ENCODE measurements at places on chromosomes 6 and 20. TPM values are rescaled to one million over a fixed set of nuclear protein-coding genes. Genes with fewer than 3 reads are reported as not detected.

DNA sequence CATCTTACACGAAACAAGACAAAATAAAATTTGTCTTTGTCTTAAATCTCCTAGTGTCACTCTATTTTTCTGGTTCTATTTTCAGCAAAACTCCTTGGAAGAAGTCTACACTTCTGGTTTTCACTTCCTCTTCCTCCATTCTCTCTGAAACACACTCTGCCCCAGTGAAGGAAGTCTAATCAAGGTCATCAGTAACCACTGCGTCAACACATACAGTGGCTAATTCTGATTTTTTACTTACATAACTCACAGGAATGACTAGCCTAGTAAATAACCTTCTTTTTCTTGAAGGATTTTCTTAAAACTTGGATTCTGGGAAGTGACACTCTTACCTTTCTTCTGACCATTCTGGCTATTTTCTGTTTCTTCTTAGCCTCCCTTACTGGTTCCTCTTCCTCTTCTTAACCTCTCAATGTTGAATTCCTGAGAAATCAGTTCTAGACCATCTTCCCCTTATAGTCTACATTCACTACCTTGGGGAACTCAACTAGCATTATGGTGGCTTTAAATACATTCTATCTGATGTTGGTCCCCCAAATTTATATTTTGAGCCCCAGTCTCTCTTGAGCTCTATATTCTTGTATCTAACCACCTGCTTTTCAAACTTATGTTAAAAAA lies 37.5 kb downstream of the AIG1 start:
- H3K27ac ChIP-seq, result peak overlapping the region; percentile 38
- no peak for DNase-seq
- peaks cover 7% of the 10 kb centered on the region for H3K4me1 ChIP-seq
- H3K36me3 ChIP-seq, result no peaks in the 10 kb centered on the region

GRCh38 chr20:15789079-15789478 lies 784.2 kb downstream of the KIF16B start:
- no peaks in the 10 kb centered on the region for H3K27me3 ChIP-seq
- no peaks in the 10 kb centered on the region for H3K36me3 ChIP-seq
- no peak overlapping the region for H3K27ac ChIP-seq
- H3K4me3 ChIP-seq, result no peak overlapping the region
- no peaks in the 10 kb centered on the region for H3K4me1 ChIP-seq
- no peak for DNase-seq

Gene DNAH8
- 0.16 TPM for total RNA-seq

Gene SLC17A3
- total RNA-seq, result not detected

Gene HDGFL1
- total RNA-seq, result not detected

DNA sequence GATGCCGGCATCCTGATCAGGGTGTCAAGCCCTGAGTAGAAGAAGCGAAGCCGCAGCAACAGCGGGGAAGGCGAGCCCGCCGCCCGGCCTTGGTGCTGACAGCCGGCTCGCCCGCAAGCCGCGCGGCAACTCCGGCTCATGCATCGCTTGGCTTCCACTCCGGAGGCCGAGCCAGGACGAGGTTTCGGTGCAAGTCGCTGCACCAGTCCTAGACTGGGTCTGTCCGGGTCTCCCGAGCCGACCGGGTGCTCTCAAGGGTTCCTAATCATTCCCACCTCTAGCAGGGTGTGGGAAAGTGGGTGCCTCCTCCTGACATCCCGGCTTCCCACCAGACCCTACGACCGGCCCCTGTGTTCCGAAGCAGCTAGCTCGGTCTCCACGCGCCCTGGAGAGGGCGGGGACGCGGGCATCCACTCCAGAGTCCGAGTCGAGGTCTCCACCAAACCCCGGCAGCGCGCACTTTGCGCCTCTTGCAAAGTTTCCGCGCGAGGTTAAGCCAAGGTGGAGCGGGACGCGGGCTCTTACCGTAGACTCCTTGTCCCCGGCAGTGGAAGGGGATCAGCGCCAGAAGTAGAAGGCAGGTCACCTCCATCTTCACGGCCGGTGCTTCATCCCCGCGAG lies 1.4 kb downstream of the MDGA1 start:
- peak overlapping the region; percentile 74 for H3K27ac ChIP-seq
- H3K27me3 ChIP-seq, result peaks cover 72% of the 10 kb centered on the region
- no peaks in the 10 kb centered on the region for H3K36me3 ChIP-seq
- DNase-seq, result no peak
- H3K4me3 ChIP-seq, result peak overlapping the region; percentile 28

Gene MCCD1
- not detected for total RNA-seq

DNA sequence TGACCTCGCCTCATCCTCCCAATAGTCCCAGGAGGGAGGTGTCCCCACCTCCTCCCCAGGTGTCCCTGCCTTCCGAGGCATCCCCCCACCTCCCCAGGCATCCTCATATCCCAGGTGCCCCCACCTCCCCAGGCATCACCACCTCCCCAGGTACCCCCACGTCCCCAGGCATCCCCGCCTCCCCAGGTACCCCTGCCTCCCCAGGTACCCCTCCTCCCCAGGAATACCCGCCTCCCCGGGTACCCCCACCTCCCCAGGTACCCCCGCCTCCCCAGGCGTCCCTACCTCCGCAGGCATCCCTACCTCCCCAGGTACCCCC lies 198.9 kb downstream of the SYNDIG1 start:
- no peak overlapping the region for H3K4me3 ChIP-seq
- no peaks in the 10 kb centered on the region for H3K36me3 ChIP-seq
- DNase-seq, result no peak
- H3K27me3 ChIP-seq, result no peaks in the 10 kb centered on the region
- no peaks in the 10 kb centered on the region for H3K4me1 ChIP-seq

DNA sequence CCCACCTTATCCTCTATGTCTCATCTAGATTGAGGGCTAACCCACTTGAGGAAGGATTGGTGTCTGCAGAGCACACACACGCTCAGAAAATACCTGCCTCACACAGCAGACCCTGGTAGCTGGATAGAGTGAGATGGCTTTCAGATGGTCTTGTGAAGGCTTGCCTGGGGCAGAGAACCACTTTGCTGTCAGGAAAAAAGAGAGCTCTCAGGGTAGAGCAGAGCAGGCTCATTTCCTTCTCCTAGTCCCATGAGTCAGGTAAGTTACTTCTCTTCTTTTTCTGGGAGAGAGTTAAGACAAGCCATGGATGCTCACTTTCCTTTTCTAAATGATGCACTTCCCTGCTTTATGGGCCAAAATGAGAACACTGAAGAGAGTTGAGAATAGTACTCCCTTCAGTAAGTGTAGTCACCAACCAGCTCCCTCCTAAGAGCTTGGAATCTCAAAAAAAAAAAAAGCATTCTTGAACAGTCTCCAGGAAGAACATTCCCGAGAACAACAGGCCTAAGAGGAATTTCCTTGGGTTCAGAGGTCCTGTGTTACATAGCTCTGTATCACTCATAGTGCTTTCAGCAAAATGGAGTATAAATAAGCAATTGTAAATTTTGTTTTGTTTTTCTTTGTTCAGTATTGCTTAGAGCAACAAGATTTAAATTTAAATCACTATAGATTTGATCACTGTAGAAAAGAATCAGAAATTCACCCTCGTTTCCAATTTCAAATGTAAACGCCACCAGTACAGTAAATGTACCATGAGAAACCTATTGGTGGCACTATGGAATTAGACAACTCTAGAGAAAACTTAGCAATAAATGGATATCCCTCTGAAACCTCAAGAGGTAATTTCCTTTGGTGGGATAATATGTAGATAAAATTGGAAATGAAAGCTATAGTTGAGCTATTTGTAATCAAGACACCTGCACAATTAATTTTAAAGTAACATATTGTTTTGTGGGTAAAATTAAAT lies 530.3 kb downstream of the RFPL4B start:
- no peak for DNase-seq
- peaks cover 5% of the 10 kb centered on the region for H3K4me1 ChIP-seq
- H3K27me3 ChIP-seq, result no peaks in the 10 kb centered on the region
- no peaks in the 10 kb centered on the region for H3K36me3 ChIP-seq
- no peak overlapping the region for H3K27ac ChIP-seq

DNA sequence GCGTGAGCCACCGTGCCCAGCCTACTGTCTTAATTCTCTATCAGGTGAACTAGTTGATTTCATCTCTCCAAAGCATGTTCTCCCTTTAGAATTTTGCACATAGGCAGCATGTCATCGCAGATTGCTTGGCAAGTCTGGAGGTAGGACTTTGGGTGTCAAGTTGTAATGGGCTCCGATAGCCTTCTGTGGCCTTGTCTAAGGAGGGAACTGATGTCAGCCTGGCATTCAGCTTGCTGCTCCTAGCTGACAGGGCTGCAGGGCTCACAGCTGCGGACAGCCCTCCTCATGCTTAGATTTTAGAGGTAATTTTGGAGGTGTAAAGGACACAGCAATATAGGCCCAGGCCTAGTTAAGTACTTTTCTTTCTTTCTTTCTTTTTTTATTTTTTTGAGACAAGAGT lies 11.3 kb downstream of the CHMP4B start:
- H3K27ac ChIP-seq, result no peak overlapping the region
- H3K4me3 ChIP-seq, result no peak overlapping the region
- no peaks in the 10 kb centered on the region for H3K36me3 ChIP-seq
- no peak for DNase-seq
- H3K4me1 ChIP-seq, result peaks cover 61% of the 10 kb centered on the region

Gene BPI
- total RNA-seq, result not detected

GRCh38 chr20:43958626-43959025 lies 44.0 kb downstream of the TOX2 start:
- no peaks in the 10 kb centered on the region for H3K36me3 ChIP-seq
- no peak overlapping the region for H3K4me3 ChIP-seq
- no peak overlapping the region for H3K27ac ChIP-seq
- H3K27me3 ChIP-seq, result no peaks in the 10 kb centered on the region
- DNase-seq, result no peak

GRCh38 chr6:112749673-112750072 lies 402.5 kb downstream of the RFPL4B start:
- H3K36me3 ChIP-seq, result no peaks in the 10 kb centered on the region
- no peak for DNase-seq
- H3K4me3 ChIP-seq, result no peak overlapping the region
- H3K27me3 ChIP-seq, result no peaks in the 10 kb centered on the region
- H3K4me1 ChIP-seq, result no peaks in the 10 kb centered on the region

GRCh38 chr6:106363401-106364138 lies 3.1 kb downstream of the CRYBG1 start:
- H3K36me3 ChIP-seq, result no peaks in the 10 kb centered on the region
- H3K27ac ChIP-seq, result no peak overlapping the region
- H3K4me1 ChIP-seq, result peaks cover 16% of the 10 kb centered on the region
- H3K4me3 ChIP-seq, result no peak overlapping the region
- H3K27me3 ChIP-seq, result peaks cover 25% of the 10 kb centered on the region

GRCh38 chr20:46001498-46001897 lies 7.2 kb upstream of the MMP9 start:
- H3K4me3 ChIP-seq, result no peak overlapping the region
- DNase-seq, result no peak
- no peaks in the 10 kb centered on the region for H3K4me1 ChIP-seq
- H3K36me3 ChIP-seq, result no peaks in the 10 kb centered on the region
- H3K27me3 ChIP-seq, result peaks cover 52% of the 10 kb centered on the region
- no peak overlapping the region for H3K27ac ChIP-seq

DNA sequence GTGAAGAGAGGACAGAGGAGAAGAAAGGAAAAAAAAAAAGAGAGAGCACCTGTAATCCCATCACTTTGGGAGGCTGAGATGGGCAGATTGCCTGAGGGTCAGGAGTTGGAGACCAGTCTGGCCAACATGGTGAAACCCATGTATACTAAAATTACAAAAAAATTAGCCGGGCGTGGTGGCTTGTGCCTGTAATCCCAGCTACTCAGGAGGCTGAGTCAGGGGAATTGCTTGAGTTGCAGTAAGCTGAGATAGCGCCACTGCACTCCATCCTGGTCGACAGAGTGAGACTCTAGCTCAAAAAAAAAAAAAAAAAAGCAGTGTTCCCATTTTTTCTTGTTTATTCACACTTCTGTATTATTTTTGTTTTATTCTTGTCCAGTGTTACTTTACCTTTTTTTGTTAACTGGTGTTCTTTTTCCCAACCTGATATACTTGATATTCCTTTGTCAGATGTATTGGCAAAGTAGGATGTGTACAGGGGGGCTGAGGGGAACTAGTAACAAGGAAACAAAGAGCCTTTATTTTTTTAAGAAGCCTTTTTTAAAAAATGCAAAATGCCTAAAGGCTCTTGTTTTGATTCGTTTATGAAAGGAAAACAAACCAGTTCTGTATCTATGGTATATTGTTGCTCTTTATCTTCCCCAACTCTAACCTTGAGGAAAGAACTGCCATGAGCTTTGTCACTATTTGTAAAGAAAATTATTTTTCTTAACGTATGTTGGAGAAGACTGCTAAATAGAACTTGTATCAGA lies 22.3 kb downstream of the COL19A1 start:
- no peak overlapping the region for H3K4me3 ChIP-seq
- H3K36me3 ChIP-seq, result no peaks in the 10 kb centered on the region
- no peaks in the 10 kb centered on the region for H3K27me3 ChIP-seq
- H3K27ac ChIP-seq, result no peak overlapping the region

Gene VGLL2
- total RNA-seq, result not detected

- H3K27ac ChIP-seq, result no peak overlapping the region
- DNase-seq, result no peak
Measured at GRCh38 chr6:108959972-108960582, 111.9 kb downstream of the ARMC2 start.

Gene JAG1
- total RNA-seq, result 75.0 TPM

DNA sequence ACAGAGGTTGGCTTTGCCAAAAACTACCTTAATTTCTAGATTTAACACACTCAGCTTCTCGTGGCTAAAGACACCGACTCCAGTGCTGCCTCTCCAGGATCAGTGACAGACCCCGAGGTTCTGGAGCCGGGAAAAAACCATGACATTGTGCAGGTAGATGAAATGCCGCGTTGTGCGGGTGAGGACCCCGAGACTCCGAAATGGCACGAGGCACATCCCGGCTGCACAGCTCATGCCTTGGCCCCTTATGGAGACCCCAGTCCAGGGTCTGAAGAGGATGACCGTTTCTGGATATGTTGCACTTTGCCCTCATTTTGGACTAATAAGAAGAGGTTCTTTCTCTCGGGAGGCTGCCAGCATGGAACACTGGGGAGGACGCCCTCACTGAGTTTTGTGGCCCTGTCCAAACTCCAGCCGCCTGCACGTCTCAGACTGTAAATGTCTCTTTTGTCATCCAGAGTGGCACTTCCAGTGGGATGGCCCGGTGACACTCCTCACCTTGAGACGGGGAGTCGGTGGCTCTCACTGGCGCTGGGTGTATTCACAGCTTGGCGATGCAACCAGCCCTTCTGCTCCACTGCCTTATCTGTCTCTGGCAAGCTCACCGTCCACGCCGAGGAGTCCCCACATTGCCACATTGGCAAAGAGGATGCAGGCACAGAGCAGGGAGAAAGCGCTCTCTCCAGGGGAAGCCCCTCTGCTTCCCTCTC lies 245.2 kb downstream of the SMOC2 start:
- H3K27ac ChIP-seq, result no peak overlapping the region
- H3K4me1 ChIP-seq, result no peaks in the 10 kb centered on the region
- H3K4me3 ChIP-seq, result no peak overlapping the region
- no peaks in the 10 kb centered on the region for H3K36me3 ChIP-seq
- DNase-seq, result no peak

DNA sequence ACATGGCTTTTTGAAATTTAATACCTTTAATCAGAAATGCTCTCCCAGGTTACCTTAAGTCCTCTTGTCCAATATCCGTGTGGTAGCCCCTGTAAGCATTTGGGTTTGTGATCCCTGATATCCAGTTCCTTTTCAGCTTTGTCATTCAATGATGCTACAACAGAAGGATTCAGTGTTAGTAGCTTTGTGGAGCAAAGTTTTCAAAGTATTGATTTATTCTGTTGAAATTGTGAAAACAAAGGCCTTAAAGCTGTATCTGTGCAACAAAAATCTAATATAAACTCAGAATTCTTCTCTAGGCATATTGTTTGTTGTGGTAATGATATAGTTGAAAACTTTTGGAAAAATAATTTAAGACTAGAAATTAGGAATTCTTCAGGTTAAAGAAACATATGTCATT lies 91.9 kb downstream of the ADGRB3 start:
- H3K27me3 ChIP-seq, result no peaks in the 10 kb centered on the region
- no peak for DNase-seq
- H3K27ac ChIP-seq, result no peak overlapping the region
- no peaks in the 10 kb centered on the region for H3K4me1 ChIP-seq
- H3K4me3 ChIP-seq, result no peak overlapping the region

All from transverse colon (tissue), 4 donors.